ENCODE measurements at places on chromosomes 1 and 21.

GRCh38 chr21:28226563-28226962 lies 766.1 kb downstream of the LTN1 start:
- DNase-seq, result no peak

DNA sequence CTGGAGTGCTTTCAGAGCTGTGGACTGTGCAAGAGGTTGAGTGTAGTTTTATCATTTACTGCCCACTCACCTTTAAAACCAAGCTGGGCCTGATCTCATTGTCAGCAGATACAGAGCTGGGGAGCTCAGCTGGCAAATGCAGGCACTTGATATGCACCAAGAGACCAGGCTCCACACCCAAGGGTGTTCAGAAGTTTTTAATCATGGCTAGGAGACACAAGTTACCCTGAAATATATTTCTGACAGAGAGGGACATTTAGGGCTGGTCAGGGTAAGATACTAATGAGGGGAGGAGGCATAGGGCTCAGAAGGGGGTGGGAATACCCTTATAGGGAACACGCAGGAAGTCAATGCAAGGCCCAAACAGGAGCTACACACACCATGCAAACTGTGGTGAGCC lies 153.7 kb downstream of the ELAVL4 start:
- no peak for DNase-seq

DNA sequence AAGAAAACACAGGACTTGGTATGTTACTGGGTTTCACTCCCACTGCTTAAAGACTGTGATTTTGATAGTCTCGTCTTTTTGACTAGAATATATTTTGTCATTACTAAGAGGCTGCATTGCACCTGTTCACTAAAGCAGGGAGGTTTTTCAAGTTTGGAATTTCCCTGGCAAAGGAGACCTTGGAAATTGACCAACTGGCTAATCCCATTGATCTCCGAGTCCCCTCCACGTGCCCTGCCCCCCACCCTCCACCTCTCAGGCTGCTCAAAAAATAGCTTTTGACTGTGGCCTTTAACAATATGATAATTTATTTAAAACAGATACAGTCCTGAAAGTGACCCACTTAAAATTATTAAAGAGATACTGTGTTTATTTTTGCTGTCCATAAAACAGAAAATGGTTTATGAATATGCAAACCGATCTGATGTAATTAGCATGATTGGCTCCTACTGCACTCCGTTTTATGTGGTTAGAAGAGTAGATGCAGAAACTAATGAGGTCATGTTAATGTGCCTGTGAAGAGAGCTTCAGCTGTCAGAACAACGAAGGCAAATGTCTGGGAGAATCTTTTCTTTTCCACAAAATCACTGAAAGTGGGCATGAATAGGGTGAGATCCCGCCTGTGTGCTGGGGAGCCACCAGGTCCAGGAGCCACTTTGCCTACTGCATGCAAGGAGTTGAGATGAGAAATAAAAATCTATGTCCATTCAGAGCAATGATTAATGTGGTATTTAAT lies 361.5 kb downstream of the RRAGC start:
- DNase-seq, result no peak

DNA sequence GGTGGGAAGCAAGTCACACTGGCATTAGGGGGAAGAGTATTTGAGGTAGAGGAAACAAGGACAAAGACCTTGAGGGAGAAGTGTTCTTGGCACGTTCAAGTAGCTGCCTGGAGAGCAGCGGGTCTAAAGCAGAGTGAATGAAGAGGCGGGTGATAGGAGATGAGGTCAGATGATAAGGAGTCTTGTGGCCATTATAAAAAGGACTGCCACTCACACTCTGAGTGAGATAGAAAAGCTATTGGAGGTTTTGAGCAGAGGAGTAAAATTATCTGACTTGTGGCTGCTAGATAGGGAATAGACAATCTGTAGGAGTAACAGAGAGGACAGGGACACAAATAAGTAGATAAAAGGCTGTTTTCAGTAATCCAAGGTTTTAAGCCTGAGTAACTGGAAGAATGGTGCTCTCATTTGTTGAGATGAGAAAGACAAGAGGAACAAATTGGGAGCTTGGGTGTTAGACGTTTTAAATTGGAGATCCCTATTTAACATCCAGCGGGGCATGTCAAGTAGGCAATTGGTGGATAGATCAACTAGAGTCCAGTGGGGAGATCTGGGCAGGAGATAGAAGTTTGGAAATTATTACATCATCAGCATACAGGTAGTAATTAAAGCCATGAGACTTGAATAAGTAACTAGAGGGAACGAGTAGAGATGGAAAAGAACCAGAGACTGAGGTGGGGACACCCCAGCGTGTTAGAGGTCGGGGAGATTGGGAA lies 43.7 kb downstream of the HENMT1 start:
- DNase-seq, result no peak

GRCh38 chr1:48182439-48182838 lies 40.1 kb upstream of the SLC5A9 start:
- no peak for DNase-seq

Data from D721Med (cell line).